Eye (tissue), 1 donor: ENCODE measurements at places on chromosomes 3 and 15.

DNA sequence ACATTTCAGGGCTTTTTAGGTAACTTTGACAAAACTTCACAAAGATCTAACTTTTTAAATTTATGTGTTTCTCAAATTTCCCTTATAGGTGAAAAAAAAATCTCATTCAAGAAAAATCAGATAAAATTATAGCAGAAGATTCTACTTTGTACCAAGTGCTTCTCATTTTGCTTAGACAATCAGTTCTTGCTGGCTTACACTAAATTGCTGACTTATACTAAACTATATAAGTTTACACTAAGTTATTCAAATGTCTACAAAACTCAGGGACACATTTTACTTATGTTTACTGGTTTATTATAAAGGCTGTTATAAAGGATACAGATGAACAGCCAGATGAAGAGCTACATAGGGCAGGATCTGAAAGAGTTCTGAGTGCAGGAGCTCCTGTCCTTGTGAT lies 195.1 kb downstream of the ZPLD1 start:
- DNase-seq, result no peak

GRCh38 chr15:43517354-43518196 lies at the start of gene MAP1A:
MAP1A (plus strand) TSS chr15:43517608; CDS start chr15:43521474, 3,866 bp downstream.
- DNase-seq, result peak; percentile 92

- DNase-seq, result no peak
Measured at GRCh38 chr3:107520535-107520934, 2.2 kb upstream of the BBX start.

DNA sequence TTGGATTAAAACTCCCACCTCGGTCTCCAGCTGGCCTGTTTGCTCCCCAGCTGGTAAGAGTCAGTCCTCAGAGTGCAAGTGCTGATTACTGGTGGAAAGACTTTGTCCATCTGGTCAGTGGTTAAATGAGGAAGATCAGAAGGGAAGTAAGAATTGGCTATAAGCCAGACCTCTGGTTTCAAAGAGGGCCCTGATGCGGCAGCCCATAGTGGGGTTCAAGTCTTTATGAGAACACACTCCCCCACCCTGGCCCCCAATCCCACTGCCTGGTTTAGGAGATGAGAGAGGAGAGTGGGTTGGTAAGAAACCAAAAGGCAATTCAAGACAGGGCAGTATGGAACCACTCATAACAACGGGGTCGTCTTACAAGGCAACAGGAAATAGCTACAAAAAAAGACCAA lies 65.0 kb downstream of the FRMD4B start:
- no peak for DNase-seq

GRCh38 chr3:49591615-49592014 lies 37.3 kb downstream of the BSN start:
- DNase-seq, result no peak

DNA sequence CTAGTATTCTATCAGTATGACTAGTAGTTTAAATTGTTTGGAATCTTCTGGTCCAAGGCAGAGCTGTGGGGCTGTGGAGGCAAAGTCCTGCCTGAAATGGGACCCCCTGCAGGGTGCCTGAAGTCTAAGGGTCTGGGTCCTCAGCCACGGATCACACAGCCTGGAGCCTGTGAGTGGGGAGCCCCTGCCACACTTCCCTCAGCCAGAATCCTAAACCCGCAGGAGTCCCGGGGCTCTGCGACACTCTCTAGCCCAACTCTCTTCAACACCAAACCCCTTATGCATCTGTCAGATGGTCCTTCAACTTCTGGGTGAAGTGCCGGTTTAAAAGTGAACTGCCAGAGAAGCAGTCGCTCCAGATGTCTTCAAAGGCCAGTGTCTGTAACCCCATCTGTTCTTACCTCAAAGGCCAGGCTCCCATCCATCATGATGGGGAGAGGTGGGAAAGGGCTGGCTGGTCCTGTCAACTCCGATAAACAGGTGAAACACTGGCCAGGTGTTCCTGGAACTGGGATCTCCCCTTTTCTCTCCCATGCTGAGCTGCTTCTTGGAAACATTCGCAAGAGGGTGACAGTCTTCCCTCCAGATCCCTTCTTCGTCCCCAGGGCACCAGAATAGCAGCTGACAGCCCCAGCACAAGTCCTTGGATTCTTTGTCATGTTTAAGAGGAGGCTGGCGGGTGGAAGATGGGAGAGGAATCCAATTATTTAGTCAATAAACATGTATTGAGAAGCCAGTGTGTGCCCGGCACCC lies 45.6 kb downstream of the CPN2 start:
- DNase-seq, result peak; percentile 34

GRCh38 chr15:68421798-68422402 lies 10.1 kb downstream of the ITGA11 start:
- no peak for DNase-seq

GRCh38 chr3:125309476-125309875 lies 65.6 kb downstream of the ZNF148 start:
- no peak for DNase-seq

- DNase-seq, result peak; percentile 63
Measured at GRCh38 chr15:78850941-78851755, 21.5 kb upstream of the MORF4L1 start.

DNA sequence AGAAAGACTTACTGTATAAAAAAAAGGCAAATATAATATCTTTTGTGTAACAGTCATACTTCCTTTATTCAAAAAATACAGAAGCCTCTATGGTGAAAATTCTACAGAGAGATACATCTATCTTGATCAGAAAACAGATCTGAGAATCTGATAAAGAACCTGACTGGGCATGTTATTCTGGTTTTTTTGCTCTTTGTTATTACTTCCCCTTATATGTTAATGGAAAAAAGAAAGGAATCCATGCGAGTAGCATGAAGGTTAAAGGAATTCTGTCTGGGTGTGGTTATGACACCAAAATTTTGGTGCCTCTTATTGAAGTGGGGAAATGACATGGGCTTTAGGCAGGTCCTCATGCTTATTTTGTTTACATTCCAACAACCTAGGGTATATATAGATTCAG lies 81.7 kb downstream of the BCHE start:
- DNase-seq, result no peak

DNA sequence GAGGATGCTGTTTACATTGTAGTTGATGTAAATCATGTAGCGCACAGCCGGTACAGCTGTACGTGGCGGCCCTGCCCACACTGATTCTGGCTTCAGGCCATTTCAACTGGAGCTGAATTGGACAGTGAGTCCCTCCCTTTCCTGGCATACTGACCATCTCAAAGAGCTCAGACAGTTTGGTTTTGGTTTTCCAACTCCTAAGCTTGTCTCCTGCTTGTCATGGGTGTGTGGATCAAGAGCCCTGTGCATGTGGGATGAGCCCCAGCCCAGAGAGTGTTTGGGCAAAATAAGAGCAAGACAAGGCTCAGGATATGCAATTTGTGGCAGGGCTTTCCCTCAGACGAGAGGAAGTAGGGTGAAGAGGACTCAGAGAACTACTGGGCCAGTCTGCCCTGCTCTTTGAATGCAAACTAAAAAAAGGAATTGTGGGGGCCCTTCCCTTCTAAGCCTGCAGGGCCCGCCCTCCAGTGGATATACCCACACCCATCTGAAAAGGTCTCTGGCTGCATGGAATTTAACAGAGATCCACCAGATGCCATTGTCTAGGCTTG lies 13.3 kb downstream of the ITGA11 start:
- peak; percentile 27 for DNase-seq

GRCh38 chr3:190120269-190121060 lies at the start of gene P3H2:
P3H2 (minus strand) TSS chr3:190120897; CDS start chr3:190120731, 166 bp downstream.
- DNase-seq, result peak; percentile 95

GRCh38 chr3:169213956-169214355 lies 449.6 kb downstream of the MECOM start:
- no peak for DNase-seq

DNA sequence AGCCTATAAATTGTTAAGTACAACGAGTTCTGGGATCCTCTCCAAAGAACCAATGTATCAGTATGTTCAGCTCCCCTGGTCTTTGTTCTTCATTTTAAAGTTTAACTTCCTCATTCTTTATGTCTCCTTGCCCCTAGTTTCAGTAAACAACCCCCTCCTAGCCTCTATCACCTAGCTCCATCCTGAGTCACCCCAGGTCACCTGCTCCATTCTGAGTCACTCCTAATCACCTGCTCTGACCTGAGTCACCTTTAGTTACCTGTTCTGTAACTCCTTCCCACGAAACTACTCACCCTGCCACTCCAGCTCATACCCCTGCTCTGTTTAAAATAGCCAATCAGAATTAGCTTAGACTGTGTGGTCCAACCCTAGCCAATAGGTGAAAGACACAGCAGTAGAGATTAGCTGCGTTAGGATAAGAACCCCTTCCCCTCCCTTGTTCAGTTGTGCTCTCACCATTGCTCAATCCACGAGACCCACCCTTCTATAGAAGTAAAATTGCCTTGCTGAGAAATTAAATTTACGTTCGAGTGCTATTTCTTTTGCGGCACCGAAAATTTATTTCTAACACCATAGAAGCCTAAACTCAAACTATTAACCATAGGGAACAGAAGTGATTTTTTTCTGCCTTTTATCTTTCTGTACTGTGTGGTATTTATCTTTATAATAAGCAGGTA lies 245.0 kb upstream of the ADAMTS9 start:
- no peak for DNase-seq

DNA sequence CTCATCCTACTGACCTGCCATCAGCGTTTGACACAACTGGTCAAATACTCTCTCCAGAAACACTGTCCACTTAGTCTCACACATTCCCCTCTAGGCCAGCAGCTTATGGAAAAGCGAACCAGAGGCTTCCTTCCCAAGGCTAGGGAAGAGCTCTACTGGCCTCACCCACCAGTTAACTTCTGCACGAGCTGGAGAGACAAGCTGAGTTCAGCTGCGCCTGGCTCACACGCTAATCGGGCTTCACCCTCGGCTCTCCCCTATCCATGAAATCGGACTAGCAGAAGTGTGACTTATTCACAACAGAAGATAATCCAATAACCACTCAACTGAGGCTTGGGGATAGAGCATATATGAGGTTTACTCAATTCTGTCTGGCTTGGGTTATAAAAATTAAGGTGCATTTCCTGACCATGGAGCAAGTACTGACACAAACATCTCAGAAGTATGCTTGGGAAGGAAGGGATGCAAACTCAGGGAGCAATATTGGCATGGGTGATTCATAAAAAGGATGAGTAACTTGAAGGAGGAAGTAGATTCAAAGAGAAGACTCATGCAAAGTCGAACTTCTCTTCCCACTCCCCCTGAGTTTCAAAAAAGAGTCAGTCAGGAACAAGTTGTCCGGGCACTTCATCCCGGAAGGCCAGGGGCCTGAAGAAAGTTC lies 73.1 kb downstream of the XXYLT1 start:
- no peak for DNase-seq

DNA sequence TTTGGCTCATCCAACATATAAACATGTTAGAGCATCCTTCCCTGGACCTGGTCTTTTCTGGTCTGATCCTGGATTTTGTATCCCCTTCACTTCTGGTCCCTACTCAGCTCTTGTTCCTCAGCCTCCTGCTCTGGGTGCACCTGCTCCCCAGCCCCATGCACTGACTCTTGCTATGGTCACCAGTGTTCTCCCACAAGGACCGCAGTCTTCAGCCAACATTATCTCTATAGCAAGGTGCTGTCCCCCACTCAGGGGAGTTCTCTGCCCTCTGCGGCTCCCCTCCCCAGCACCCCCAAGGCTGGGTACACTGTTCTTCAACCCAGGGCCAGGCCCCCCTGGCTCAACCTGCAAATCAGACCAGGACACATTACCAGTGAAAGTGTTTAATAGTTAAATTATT lies 80.2 kb downstream of the SEC22A start:
- no peak for DNase-seq

DNA sequence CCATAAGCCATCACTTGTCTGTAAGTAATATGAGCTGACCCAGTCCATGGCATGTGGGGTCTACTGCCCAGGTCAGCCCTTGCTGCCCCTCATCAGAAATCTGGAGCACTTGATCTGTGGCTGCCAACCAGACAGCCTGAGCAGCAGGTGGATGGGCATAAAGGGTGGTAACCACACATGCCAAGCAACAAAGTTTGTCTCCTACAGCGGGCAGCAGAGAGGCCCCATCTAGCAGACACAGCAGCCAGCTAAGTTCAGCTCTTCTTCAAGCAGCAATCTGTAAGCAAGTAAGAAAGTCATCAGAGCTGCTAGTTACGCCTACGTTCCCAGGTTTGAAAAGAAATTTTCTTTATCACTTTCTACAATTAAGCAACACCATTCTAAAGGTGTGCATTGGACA lies 27.9 kb downstream of the CHCHD4 start:
- no peak for DNase-seq

GRCh38 chr15:63232405-63232804 lies 43.0 kb downstream of the RAB8B start:
- no peak for DNase-seq

DNA sequence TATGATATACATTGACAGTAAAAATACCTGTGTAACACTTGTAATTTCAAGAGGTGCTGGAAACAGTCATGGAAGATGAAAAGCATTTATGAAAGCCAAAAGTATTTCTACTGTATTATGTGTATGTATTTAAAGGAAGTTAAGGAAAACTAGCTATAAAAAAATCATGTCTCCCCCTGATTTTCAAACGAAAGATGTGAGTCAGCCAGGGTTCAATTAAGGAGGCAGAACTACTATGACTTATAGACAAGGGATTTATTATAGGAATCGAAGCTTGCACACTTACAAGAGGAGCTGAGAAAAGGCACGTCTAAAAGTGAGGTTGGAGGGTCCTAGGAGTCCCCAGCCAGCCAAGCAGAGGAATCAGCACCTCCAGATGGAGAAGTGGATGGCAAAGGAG lies 119.4 kb downstream of the SUCLG2 start:
- no peak for DNase-seq
